ENCODE measurements at places on chromosomes 1 and 21.

- DNase-seq = no peak
Observed at GRCh38 chr1:192984080-192984479, 75.1 kb downstream of the UCHL5 start.

GRCh38 chr1:6794164-6794563, 8.9 kb downstream of the CAMTA1 start:
- peak; percentile 45 for DNase-seq

DNA sequence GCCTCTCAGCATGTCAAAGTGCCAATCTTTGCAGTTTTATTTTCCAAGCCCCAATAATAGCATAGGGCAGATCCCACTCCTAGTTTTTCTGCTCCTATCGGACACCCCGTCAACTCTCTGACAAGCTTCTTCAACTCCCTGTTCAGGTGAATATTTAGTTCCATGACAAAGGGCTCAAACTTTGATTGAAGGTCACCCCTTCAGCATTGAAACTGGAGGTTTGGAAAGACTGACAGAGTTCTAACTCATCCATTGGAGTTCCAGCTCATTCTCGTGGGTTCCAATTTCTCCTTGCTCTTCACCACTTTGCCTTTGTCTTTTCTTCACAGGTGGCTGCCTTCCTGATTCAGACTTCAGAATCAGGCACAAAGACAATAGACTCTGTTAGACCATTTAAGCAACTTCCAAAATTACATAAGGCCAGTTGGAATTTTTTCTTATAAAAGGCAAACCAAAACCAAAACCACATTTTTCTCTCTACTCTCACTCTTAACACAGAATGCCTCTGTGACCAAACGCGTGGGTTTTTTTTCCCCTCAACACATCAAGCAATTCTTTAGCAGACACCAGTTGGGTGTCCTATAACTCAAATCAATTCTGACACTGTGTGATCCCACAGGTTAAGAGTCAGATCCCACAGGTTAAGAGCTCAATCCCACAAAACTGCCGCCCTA, 169.3 kb upstream of the USP25 start:
- DNase-seq = no peak

- DNase-seq = no peak
Observed at GRCh38 chr1:193676996-193677549, 490.7 kb upstream of the B3GALT2 start.

DNA sequence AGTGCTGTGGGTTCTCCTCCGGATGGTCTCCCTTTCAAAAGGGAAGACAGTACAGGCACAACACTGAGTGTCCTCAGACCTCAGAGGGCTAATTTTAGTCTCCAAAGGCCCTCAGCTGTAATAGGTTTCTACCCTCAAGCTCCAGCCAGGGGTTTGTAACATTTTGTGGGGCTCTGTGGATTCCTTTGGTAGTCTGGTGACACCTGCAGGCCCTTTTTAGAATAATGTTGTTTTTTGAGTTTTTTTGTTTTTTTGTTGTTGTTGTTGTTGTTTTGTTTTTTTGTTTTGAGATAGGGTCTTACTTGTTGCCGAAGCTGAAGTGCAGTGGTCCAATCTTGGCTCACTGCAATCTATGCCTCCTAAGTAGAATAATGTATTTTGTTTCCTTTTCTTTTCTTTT, 15.0 kb upstream of the TMEM201 start:
- peak; percentile 60 for DNase-seq

DNA sequence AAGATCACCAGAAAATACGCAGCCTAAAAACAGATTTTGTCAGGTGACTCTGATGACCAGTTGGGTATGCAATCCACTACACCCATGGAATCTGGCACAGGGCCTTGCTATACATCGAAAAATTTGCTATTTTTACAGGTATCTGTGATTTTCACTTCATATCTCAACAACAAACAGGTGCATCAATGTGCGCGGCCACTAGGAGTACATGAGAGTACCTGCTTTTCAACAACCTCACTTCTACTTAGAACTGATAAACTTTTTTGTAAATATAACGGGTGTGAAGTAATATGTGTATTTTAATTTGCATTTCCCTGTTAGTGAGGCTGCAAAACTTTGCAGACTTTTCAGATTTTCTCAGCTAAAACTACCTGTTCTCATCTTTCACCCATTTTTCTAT, 80.8 kb downstream of the SLC45A1 start:
- DNase-seq = no peak

DNA sequence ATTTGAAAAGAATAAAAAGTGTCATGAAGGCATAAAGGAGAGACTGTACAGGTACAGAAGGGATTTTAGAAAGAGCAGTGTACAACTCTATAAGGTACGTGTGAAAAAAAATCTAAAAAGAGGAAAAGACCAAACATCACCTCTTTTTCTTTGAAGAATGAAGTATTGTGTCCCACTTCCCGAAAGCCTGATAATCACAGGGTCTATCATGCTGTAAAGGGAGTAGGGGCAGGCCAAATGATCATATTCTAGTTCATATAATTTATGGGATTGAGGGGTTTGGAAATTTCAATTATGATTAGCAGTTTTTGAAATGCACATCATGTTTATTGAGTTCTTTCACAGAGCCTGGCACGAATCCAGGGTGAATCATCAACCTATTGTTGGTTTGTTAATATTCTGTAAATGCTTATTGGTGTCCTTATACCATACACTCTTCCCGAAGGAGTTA, 910 bp upstream of the RERE start:
- no peak for DNase-seq

DNA sequence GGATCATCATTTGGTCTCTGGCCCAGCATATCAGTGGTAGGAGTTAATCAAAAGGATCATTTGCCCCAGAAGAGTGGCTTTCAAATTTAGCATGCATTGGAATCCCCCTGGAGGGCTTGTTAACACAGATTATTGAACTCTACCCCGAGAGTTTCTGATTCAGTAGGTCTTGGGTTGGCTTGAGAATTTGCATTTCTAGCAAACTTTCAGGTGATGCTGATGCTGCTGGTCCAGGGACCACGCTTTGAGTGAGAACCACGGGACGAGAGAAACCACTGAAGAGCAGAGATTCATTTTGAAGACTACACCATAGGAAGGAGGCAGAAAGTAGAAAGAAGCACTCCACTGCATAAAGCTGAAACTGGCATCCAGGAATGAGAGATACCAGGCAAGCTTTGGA, 81.3 kb upstream of the DUSP10 start:
- DNase-seq = no peak

DNA sequence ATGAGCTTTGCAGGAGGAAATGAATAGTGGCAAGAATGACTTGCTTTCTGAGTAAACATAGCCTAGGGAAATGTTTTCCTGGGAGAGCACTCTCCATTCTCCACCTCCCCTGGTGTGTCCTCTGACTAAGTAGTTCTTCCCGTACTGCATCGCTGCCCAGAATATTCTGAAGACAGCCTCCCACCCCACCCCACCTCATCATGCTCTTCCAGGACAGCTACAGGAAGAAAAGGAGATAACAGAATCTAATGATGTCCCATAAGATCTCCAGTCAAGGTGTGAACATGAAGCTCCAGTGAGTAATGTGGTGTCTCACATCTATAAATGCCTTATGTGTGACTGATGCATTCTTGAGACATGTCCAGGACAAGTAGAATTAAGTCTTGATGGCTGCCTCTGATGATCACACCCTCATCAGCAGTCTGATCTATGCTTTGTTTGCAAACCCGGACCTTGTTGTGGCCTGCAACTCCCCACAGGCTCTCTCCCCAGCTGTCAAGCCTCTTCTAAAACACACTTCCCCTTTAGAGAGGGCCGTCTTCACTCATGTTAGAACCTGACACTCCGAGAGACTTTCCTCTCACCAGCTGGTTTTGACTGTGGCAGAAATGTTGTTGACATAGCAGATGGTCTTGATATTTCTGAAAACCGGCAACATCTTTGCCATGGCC, 183.0 kb downstream of the CYYR1 start:
- DNase-seq = peak; percentile 83

DNA sequence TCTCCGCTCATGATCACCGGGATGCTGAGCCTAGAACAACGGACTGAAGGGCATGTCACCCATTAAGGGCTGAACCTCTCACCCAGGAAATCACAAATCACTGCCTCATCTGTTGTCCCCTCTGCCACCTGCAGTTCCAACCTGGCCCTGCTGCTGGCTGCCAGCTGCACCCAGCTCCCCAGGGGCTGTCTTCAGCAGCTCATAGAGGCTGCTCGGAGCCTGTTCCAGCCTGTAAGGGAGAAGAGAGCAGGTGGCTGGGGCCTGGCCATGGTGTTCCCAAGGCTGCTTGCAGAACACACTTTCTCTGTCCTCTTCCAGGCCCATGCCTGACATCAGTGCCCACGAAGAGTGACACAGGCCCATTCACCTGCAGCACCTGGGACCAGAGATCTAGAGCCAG, 44.5 kb upstream of the DISP3 start:
- DNase-seq = no peak
